ENCODE measurements at places on chromosomes 7 and 10. TPM values are rescaled to one million over a fixed set of nuclear protein-coding genes. Genes with fewer than 3 reads are reported as not detected.

Gene MCU
- 17.6 TPM for polyA plus RNA-seq

DNA sequence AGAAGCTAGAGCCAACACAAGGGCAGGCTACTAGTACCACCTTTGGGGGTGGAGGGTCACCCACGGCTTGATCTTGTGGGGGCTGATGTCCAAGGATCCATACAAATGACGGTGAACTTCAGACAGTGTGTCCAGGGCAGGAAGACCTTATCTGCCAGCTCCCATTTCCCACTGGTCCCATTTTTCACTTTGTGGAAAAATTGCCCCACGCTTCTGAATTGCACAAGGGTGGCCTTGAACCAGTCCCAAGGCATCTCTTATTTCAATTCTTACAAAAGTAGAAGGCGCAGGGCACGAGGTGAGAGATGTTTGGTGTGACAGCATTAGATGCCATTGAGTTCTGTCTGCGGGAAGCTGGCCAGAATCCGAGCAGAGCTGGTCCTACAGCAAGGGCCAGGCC, 252.7 kb upstream of the CELF2 start:
- DNase-seq: no peak

DNA sequence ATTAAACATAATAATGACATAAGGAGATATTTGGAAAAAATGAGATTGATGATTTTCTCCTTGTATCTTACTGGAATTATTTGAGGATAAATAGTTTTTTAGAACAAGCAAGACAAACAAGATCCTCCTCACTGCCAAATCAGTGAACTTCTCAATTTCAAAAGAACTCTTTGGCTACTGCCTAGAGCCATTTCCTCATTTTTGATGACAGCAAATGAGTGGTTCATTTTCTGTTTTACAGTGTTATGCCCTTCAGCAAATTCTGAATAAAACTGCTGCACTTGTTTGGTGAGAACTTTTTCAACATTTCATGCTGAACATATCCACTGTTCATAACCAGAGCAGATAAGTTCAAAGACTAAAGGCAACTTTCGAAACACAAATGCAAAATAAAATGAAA, 42.5 kb upstream of the AHR start:
- no peak for DNase-seq

GRCh38 chr7:44268671-44269070, 56.7 kb downstream of the CAMK2B start:
- DNase-seq: no peak

Gene ZNF425
- polyA plus RNA-seq: 2.7 TPM

Gene PON3
- polyA plus RNA-seq: 3.7 TPM

DNA sequence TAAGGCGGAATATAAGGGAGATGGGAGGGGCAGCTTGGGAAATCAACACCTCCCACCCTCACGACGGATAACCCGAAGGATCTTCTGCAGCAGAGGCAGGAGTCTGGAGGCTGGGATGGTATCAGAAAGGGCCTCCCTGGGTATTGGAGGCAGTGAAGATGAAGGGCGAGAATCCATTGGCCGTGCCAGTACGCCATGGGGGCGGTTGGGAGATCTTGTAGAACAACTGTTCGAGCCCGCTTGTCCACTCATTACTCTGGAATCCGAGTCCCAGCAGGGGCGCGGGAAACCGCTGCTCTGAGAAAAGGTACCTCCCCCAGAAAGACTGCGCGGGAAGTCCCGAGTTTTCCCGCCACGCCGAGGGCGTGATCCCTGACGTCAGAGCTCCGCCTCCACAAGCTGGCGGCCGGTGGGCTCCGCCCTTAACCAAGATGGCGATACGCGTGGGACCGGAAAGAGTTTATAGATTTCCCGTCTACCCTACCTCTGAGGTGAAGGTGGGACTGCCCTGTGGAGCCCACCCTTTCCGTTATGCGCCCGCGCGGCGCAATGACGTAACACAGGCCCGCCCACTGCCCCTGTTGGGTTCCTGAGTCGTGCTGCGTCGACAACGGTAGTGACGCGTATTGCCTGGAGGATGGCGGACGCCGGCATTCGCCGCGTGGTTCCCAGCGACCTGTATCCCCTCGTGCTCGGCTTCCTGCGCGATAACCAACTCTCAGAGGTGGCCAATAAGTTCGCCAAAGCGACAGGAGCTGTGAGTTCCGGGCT, at the start of gene NOLC1:
Gene NOLC1, plus strand, starts transcription at position 616 of the 771 bp plus-strand sequence. Its CDS starts 22 bp downstream, at position 638.
- peak; percentile 95 for DNase-seq

- DNase-seq: no peak
Observed at GRCh38 chr7:134932707-134933370, 53.5 kb upstream of the AGBL3 start.

Gene PAPOLB
- polyA plus RNA-seq: 0.04 TPM

DNA sequence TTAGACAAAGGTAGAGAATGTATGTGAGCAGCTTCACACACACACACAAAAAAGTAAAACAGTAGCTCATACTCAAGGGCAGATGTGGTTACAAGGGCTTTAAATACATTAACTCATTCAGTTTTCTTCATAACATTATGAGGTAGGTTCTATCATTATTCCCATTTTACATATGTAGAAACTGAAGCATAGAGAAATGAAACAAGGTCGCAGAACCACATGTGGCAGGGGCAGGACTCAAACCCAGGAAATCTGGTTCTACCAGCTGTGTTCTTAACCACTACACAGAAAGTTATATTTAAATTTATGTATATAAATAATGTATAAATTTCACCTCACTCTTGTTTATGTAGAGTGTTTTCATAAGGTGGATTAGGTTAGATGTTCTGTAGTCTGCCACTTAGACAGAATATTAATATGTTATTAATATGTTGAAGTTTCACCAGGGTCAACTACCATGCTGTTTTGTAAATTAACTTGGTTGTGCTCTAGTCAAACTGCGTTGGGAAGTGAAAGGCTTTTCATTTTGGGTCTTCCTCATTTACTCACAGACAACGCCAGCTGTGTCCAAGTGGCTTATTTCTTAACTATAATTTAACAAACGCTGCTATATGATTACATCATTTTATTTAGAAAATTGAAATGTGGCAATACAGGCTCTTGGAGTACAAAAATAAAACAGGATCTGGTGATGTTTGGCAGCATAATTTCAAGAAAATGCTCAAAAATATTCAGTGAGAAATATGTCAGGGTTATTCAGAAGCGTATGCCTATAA, 138.4 kb downstream of the MDFIC start:
- no peak for DNase-seq

Gene IKZF1
- polyA plus RNA-seq: 3.5 TPM

Gene RAMP3
- polyA plus RNA-seq: 51.4 TPM

- no peak for DNase-seq
Observed at GRCh38 chr10:106982268-106982667, 182.2 kb downstream of the SORCS1 start.

DNA sequence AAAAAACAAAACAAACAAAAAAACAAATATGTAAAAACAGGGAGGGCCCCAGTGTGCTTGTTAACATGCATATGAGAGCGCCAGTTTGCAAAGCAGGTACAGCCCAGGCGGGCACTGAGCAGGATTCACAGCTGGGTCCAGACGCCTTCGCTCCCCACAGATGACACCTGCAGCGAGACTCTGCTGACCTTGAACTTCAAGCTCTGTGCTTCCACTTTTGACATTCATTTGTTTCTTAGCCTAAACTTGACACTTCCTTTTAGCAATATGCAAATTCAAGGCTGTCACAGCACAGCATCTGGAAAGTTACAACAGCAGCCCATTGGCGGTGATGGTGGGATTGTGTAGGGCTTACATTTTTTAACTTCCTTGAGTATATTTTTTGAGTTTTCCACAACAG, 88.8 kb upstream of the TNS3 start:
- DNase-seq: no peak

GRCh38 chr10:22244001-22244400, 26.2 kb upstream of the EBLN1 start:
- no peak for DNase-seq

Gene AFAP1L2
- polyA plus RNA-seq: 9.1 TPM

GRCh38 chr10:35565602-35566081, 39.5 kb upstream of the GJD4 start:
- no peak for DNase-seq

DNA sequence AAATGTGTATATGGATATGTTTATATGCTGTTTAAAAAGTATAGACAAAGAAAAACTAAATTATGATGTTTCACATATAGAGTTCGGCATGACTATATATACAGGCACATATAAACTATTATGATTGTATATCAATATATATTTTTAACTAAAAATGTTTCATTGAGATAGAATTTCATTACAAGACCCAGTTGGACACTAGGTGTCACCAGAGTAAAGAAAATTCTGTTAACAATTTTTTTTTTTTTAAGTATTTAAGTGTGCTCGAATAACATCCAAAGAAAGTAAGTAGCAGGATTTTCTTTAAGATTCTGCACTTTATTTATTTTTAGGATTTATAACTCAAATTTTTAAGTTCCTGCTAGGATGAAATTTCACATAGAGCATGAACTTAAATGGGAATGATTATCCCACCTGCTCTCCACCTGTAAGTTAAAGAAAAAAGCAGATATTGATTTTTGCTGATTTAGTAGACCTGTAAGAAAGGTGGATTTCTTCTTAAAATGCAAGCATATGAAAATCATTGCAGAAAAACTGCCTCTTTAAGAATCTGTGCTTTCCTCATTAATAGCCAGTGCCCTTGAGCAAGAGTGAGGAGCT, 961.5 kb downstream of the PCDH15 start:
- DNase-seq: no peak

Gene GIMAP1
- 8.0 TPM for polyA plus RNA-seq

GRCh38 chr7:75937958-75938786, 23.2 kb downstream of the POR start:
- DNase-seq: no peak

DNA sequence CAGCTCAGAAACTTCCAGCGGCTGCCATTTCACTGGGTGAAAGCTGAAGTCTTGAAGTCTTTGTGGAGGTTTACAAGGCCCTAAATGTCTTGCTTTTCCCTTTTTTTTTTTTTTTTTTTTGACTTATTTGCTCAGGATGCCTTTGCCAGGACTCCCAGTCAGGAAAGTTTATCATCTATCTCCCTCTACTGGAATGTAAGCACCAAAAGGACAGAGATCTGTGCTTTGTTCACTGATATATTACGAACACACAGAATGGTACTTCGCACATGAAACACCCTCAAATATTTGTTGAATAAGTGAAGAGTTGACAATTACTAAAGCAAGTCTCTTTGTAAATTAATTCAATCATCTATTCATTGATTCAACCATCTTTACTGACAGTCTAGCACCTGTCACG, 23.2 kb downstream of the ABCB4 start:
- no peak for DNase-seq

DNA sequence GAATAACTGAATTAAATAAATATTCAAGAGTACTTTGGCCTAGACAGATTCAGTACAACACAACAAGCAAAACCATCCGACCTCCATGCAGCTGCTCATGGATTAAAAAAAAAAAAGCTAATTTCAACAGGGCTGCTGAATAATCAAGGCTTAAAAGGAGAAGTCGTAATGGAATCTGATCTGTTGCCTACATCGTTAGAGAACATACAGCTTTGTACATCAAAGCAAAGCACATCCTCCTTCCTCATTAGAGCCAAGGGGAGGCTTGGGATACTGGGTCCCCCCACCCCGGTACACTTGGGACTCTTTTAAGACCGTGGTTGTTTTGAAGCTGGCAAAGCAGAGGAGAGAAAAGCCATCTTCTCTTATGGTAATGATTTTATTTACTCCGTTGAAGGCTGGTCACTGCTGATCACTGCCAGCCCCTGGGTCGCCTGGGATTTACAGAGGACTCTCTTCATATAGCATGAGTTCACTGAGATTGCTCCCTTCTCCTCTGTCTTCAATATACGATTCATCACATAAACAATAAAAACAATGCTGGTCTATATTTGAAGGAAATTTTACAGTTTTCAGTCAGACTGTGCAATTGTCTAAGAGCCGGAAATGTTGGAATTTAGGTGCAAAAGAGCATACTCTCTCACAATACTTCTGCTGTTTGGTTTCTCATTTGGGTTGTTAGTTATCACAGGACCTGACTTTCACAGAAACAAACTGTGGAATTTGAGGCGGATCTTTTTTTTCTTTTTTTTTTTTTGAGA, 148.8 kb downstream of the FAM107B start:
- DNase-seq: no peak

GRCh38 chr7:113370910-113371309, 252.6 kb upstream of the SMIM30 start:
- no peak for DNase-seq
